ENCODE measurements at places on chromosomes 16 and 17.

DNA sequence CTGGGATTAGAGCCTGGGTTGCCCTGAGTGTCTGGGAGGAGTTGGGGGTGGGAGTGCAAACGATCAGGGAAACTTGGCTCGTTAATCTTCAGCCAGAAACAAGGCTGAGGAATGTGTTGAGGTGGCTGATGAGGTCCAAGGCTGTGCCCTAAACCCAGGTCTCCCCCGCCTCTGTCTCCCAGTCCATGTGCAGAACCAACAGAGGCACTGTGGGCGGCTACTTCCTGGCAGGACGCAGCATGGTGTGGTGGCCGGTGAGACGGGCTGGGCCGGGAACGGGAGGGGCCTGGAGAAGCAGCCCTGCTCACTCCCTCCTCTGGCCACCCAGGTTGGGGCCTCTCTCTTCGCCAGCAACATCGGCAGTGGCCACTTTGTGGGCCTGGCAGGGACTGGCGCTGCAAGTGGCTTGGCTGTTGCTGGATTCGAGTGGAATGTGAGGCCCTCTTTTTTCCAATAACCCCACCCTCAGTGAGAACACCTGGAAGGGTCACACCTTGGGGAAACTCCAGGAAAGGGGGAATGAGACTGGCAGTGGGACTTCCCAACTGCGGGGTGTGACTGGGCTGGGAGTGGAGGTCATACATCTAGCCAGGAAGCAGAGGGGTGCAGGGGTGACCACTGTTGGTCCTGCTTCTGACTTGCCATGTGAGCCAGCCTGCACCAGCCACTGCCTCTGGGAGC, 1.7 kb downstream of the SLC5A2 start:
- DNase-seq = no peak

DNA sequence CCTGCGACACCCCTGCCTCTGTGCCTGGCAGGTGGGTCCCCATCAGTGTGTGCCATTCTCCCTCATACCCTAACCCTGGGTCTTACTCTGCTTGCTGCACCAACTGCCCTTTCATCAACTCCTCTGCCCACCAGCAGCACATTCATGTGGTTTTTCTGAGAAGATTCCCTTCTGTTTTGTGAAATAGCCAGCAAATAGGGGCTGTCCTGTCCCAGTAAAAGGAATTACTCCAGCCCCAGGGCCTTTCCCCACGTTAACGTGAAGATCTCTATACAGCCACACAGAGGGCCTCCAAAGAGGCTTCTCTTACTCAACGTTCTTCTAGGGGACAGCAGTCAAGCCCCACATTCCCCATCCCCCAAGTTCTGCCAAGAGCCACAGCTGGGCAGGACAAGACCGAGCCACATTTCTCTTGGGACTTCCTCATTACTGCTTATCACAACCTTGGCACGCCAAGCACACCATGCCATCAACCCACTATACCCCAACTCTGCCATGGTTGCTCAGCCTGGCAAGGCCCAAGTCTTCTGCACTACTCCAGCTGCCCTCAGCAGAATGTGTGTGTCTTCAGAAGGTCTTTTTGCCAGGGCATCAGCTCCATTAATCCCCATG, 18.7 kb upstream of the CCL2 start:
- no peak for DNase-seq

GRCh38 chr17:64282753-64283080, 19.7 kb upstream of the TEX2 start:
- no peak for DNase-seq

GRCh38 chr16:86382774-86383407, 127.4 kb upstream of the FOXF1 start:
- no peak for DNase-seq

DNA sequence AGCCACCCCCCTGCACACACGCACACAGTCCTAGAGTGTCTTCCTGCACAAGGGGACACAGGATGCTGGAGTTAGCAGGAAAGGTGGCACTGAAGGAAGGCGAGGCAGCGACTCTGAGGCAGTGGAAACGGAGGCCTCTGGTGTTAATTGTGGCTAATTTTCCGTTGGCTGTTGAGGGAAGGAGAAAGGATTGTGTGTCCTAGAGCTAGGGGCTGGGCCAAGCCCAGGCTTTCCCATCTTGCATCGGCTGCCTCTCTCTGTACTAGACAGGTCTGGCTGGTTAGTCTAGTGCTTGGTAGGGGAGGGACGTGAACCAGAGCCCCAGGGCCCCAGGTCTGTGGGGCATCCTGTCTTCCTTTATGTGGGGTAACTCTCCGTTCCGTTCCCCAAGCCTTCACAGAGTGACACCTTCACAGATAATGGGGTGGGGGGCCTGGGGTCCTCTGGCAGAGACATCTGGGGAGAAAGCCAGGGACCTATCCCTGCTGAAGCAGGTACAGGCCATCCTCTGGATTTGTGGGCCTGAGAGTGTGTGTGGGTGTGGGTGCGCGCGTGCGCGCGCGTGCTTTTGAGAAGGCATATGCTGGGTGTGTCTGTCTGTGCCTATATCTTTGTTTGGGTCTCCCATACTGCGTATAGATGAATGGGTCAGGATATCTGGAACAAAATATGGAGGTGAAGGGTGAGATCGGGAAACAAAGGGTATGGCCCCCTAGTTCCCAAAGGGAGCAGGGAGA, at the start of gene CHD3:
CHD3 (plus strand) TSS at position 606 of the 737 bp plus-strand sequence. CDS start 212 bp downstream, outside the sequence.
- no peak for DNase-seq

- peak; percentile 39 for DNase-seq
These were observed 1324.9 kb upstream of the CDH8 start for GRCh38 chr16:63361032-63361624.

DNA sequence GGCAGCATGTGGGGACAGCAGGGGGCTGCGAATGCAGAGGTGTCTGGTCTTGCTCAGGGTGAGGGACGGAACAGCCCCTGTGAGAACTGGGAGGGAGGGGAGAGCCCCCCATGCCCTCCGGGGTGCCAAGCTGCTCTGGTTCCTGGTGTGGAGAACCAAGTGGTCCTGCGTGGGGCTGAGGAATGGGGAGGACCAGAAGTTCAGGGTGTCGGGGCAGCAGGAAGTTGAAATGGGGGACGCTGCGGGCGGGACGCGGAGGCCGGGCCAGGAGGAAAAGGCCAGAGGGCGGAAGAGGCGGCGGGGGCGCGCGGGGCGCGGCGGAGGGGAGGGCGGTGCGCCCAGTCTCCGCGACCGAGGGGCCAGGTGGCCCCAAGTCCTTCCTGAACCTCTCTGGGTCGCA, 3.6 kb downstream of the ALDH3A1 start:
- DNase-seq = no peak

- no peak for DNase-seq
These were observed 77.9 kb downstream of the SYCE1L start for GRCh38 chr16:77277141-77277540.

- DNase-seq = peak; percentile 24
These were observed 36.1 kb upstream of the HELZ start for GRCh38 chr17:67281053-67281452.

- no peak for DNase-seq
These were observed 207.9 kb upstream of the HSBP1 start for GRCh38 chr16:83599789-83600462.

DNA sequence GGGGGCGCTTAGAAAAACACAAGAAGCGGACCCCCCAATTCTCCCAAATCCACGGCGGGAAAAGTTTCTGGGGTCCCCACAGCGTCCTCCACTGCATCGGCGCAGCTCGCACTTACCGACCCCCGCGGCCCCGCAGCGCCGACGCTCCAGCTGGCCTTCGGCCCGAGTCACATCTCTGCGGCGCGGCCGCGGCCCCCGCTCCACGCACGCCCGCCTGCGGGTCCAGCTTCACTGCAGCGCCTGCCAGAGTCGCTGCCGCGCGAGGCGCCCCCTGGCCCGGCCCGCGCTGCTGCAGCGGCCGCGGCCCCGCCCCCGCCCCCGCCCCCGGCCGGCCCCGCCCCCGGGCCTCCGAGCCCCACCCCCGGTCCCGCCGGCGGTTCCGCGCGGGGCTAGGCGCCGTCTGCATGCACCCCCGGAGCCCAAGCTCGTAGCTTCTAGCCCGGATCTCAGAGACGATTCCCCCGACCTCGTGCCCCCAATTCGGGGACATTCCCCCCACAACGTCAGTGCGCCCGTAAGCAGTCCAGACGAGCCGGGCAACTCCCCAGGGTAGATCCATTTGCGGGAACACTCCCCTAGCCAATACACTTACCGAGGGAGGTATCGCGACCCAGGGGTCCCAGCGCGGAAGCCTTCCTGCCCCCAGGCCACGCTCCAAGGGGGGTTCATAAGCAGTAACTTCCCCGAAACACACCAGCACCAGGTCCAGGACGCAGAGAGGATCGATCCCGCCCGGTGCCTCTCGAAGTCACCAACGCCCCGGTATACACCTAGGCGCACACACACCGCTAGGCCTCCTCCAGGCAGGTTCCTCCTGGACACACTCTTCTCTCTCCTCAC, at the start of gene GPRC5B:
GPRC5B (minus strand) TSS at position 238 of the 840 bp plus-strand sequence. CDS start 12,003 bp downstream, outside the sequence.
- DNase-seq = no peak

DNA sequence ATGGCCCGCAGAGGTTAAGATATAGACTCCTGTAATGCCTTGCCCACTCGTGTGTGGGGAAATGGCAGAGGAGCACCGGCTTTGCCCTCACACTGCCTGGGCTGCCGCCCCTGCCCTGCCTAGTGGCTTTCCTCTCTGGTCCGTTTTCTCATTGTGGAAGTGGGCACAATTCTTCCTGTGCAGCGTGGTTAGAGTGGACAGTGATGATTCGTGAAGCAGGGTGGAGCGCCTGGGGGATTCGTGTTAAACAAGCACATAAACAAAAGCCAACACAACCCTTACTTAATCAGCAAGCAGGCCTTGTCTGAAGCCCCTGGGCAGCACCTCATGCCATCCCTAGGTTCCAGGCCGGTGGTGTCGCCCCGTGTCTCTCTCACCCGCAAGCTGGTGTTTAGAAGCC, 269.7 kb downstream of the SEC14L1 start:
- no peak for DNase-seq

GRCh38 chr17:61075988-61076387, 323.7 kb upstream of the TBX2 start:
- no peak for DNase-seq

- no peak for DNase-seq
These were observed 7.8 kb upstream of the ABCA10 start for GRCh38 chr17:69236464-69236863.

GRCh38 chr17:44847586-44847985, at the start of gene HIGD1B:
TSS of gene HIGD1B (plus strand) at chr17:44847883. CDS start at chr17:44848153, 270 bp downstream.
- DNase-seq = no peak

- DNase-seq = no peak
These were observed 8.4 kb upstream of the TERF2 start for GRCh38 chr16:69393898-69394849.
